ENCODE measurements at places on chromosomes 2 and 18. TPM values are rescaled to one million over a fixed set of nuclear protein-coding genes. Genes with fewer than 3 reads are reported as not detected.

- H3K27me3 ChIP-seq: no peaks in the 10 kb centered on the region
- H3K4me3 ChIP-seq: no peak overlapping the region
- DNase-seq: no peak
- H3K27ac ChIP-seq: no peak overlapping the region
Observed at GRCh38 chr2:181304011-181304844, 153.0 kb upstream of the ITGA4 start.

- no peak overlapping the region for H3K27ac ChIP-seq
- H3K4me3 ChIP-seq: no peak overlapping the region
- H3K4me1 ChIP-seq: no peaks in the 10 kb centered on the region
- no peak for DNase-seq
- H3K27me3 ChIP-seq: no peaks in the 10 kb centered on the region
Observed at GRCh38 chr18:46693996-46694395, 37.0 kb upstream of the LOXHD1 start.

- H3K4me1 ChIP-seq: peaks cover 11% of the 10 kb centered on the region
- DNase-seq: no peak
- H3K36me3 ChIP-seq: peaks cover 4% of the 10 kb centered on the region
- no peak overlapping the region for H3K4me3 ChIP-seq
Observed at GRCh38 chr2:190791347-190791975, 89.2 kb upstream of the GLS start.

- H3K4me3 ChIP-seq: no peak overlapping the region
- no peaks in the 10 kb centered on the region for H3K27me3 ChIP-seq
- peaks cover 10% of the 10 kb centered on the region for H3K36me3 ChIP-seq
- no peaks in the 10 kb centered on the region for H3K4me1 ChIP-seq
Observed at GRCh38 chr2:239455436-239456203, 54.8 kb upstream of the HDAC4 start.

The CD8A gene
- not detected for total RNA-seq

The CPO gene
- total RNA-seq: 0.66 TPM
